CD4-positive, alpha-beta T cell treated with Interleukin-17A for 1 hour (primary cell): ENCODE measurements at places on chromosomes 7 and 10.

- peak; percentile 10 for DNase-seq
Observed at GRCh38 chr7:44958645-44959344, 20.0 kb downstream of the MYO1G start.

- DNase-seq: peak; percentile 34
Observed at GRCh38 chr10:8360365-8360764, 305.9 kb downstream of the GATA3 start.

- DNase-seq: no peak
Observed at GRCh38 chr10:131947631-131948347, 33.9 kb downstream of the BNIP3 start.

DNA sequence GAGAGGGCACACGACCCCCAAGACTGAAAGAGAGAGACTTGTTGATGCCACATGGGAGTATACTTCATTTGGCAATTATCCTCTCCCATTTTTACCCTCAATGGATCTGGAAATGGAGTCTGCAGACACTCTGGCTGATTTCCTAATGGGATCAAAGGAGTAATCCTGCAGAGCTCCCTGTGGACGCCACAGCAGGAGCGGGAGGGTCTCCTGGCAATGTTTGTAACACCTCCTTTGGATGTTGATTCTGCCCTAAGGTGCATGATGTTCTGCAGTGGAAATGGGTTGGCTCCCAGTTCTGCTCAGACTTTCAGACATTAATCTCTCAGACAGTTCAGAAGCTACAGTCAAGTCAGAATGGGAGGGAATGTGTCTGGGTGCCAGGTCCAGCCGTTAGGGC is 166.0 kb upstream of the WDR11 start:
- DNase-seq: no peak

DNA sequence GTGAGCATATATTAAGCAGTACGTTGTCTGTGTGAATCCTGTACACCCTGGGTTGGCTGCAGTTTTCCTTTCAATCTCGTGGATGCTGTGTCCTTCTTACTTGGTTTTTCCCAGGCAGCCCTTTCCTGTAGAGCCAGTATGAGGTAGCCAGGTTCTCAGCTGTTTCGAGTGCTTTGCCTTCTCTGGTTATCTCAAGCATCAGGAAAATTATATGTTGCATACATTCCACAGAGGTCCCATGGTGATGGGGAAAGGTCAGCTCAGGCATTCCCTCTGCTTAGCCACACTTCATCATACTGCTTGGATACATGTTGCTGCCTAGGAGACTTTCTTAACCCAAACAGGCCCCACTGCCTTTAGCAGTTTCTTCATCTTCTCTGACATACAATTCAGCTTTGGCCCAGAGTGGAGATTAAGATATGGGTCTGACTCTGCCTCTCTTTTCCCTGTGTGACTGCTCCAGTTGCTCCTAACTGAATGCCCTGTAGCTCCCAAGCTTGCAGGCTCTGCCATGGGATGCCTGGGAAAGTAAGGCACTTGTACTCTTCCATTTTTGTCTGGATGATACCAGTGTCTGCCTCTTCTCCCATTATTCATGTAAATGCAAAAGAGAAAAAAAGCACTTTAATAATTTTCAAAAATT is 11.3 kb downstream of the GNAI1 start:
- no peak for DNase-seq
